ENCODE measurements at places on chromosomes 5 and 9. TPM values are rescaled to one million over a fixed set of nuclear protein-coding genes. Genes with fewer than 3 reads are reported as not detected.

Gene CEP78
- 27.6 TPM for total RNA-seq

Gene CAPSL
- 1.3 TPM for total RNA-seq

Gene ZNF366
- not detected for total RNA-seq

Gene PRR7
- 21.5 TPM for total RNA-seq

Gene OR1B1
- total RNA-seq: not detected

Gene MEIKIN
- total RNA-seq: not detected

Gene PCDHGB4
- total RNA-seq: 4.0 TPM

Gene PCDHB4
- not detected for total RNA-seq

Gene CDH9
- not detected for total RNA-seq

Gene PCDHB11
- total RNA-seq: under 0.01 TPM

Gene ROPN1L
- 0.45 TPM for total RNA-seq

Gene PCDHB3
- total RNA-seq: 0.15 TPM

Gene TYRP1
- total RNA-seq: not detected

Gene SHC3
- total RNA-seq: 3.9 TPM

Gene SELENOP
- total RNA-seq: 30.4 TPM

Gene IFNA13
- not detected for total RNA-seq

Gene CCDC112
- total RNA-seq: 6.5 TPM

Gene TAF11L4
- not detected for total RNA-seq

Gene FAM221B
- not detected for total RNA-seq

Gene SPATA31A3
- total RNA-seq: not detected

Gene FAF2
- 27.2 TPM for total RNA-seq

Data from bronchus fibroblast of lung (primary cell).